ENCODE measurements at places on chromosomes 7 and 10.

- DNase-seq, result no peak
Measured at GRCh38 chr10:4931587-4931986, 31.6 kb upstream of the AKR1C1 start.

- no peak for DNase-seq
Measured at GRCh38 chr7:18027628-18028027, at the start of gene PRPS1L1. TSS of gene PRPS1L1 (minus strand) at chr7:18027846.

DNA sequence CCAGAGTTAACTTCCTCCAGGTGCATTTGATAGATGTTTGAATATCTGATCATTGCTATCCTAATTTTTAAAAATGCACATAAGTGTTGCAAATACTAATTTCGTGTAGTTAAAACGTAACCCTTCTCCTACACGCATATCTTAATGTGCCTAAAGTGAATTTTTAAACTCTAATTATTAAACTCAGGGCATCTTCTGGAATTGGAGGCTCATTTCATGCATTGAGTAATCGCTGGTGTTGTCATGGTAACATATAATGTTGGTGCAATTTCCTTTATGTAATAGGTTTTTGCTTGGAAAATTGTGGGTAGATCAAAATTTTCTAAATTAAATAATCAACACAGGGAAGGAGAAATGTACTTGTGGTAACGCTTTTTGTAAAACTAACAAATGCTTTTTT, 56.2 kb downstream of the ARMC3 start:
- no peak for DNase-seq

DNA sequence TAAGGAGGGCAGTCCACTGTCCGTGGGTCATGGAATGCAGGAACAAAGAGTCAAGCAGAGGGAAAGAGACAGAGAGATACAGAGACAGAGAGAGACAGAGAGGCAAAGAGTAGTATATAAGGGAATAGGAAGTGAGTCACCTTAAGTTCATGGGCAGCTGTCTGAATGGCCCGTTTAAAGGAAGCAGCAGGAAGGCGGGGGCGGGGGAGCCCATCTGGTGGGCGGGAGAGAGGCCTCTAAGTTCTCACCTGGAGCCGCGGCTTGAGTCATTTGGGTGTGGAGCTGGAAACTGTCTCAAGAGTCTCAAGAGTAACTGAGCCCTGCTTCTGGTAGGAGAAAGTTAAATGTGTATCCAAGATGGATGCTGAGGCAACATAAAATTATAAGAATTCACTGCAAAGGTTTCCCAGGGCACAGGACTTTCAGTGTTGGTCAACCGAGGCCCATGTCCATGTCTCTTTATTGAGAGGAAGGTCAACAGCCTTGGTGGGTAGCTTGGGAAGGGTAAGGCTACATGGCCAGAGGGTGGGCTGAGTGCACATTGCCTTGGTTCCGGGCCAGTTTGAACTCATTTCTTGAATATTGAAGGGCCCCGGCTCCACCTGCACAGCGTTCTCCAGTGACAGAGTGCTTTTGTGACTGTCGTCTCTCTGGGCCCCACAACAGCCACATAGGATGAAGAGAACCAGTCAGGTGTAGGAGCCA, 85.5 kb upstream of the CACUL1 start:
- DNase-seq, result no peak

GRCh38 chr10:24897326-24897926, 55.0 kb downstream of the PRTFDC1 start:
- peak; percentile 30 for DNase-seq

DNA sequence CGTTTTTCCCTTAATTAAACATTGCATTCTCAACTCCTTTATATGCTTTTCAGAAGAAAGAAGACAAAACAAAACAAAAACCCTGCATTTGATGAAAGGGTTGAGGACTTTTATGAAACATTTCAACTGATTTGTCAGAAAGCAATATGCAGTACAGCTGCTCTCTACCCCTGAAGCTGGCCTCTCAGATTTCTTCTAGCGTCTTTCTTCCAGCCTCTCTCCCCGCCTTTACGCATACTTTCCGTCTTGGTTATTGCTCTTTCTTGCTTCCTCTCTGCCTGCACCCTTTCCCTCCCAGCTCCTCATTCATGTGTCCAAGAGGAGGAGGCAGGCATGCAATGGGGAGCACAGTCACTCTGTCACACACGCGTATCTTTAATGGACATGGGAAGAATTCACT, 91.0 kb upstream of the COL1A2 start:
- peak; percentile 72 for DNase-seq

GRCh38 chr7:142894985-142895593, 9.5 kb upstream of the TRPV6 start:
- no peak for DNase-seq

- DNase-seq, result no peak
Measured at GRCh38 chr10:34697351-34698247, 117.5 kb downstream of the PARD3 start.

GRCh38 chr7:64884085-64884912, 18.8 kb upstream of the ZNF273 start:
- DNase-seq, result no peak

GRCh38 chr7:127654404-127655394, 2.7 kb downstream of the SND1 start:
- peak; percentile 16 for DNase-seq

- no peak for DNase-seq
Measured at GRCh38 chr7:36958111-36958733, 233.9 kb upstream of the AOAH start.

DNA sequence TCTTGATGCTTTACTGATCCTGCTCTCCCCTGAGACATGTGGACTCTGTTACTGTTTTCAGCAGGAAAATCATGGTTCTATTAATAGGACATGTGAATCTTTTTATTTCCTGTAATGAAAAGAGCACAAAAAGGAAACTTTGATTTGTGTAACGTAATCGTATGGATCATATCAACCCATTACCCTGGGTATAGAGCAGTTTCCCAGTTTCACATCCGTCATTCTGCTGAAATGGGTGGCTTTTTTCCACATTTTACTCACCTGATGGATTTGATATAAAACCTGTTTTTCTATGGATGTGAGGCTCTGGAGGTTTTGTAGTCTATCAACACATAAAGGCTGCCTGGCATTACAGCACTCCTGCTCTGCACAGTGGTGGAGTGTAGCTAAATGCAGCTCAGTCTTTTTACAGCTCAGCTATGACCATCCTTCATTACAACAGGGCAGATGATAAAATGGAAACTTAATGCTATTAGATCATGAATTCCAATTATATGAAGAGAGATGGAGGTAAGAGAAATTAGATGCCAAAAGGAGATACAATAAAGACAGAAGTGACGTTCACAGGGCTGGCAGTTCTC, 486.3 kb upstream of the C7orf33 start:
- no peak for DNase-seq

- DNase-seq, result no peak
Measured at GRCh38 chr10:110514848-110515247, 17.1 kb downstream of the DUSP5 start.

DNA sequence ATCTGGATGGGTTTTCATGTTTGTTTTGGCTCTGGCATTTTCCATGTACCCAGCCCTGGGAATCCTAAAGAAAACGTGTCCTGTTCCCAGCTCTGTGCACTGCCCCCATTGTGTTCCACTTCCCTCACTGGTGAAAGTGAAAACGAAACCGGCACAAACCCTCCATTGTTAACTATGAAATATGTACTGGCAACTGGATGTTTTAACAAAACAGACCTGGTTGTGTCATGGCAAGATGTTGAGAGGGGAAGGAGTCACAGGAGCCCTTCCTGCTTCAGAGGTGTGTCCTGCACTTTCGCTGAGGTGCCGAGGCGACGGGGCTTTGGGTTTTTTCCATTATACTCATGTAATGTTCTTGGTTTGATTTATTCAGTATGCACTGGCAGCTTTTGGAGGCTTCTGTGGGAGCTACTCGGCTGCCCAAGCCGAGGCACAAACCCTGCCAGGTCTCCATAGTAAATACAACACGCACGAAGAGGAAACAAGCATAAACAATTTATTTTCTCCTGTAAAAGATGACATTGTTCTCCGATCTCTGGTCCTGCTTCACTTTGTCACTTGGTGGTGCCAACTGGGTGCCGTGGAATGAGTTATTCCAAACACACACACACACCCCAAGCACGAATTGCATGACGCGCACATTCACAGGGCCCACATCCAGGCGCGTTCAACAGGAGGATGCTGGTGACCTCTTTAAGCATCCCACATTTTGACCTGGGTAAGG, 118.2 kb downstream of the CDK6 start:
- DNase-seq, result peak; percentile 39

GRCh38 chr10:3533296-3533695, 251.7 kb downstream of the KLF6 start:
- no peak for DNase-seq

GRCh38 chr10:103912759-103913158, 5.2 kb downstream of the STN1 start:
- no peak for DNase-seq

GRCh38 chr10:93548376-93549071, 17.9 kb upstream of the FFAR4 start:
- DNase-seq, result no peak

- DNase-seq, result no peak
Measured at GRCh38 chr10:61332581-61332980, 120.6 kb downstream of the TMEM26 start.

DNA sequence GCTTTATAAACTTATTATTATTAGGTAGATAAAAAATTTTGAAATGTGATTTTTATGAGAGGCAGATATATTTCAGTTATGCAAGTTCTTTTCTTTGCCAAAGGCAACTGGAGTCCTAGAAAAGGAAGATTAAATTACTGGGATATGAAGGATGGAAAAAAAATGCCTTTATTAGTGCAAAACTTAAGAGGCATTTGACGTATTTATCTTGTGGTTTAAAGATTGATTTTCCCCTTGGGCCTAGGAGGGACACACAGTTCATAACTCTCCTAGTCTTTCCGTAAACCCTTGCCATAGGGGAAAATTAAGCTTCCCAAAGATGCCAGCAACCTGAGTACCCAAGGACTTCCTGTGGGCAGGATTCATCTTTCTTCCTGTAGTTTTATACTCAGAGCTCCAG, 3.1 kb upstream of the STEAP4 start:
- no peak for DNase-seq

DNA sequence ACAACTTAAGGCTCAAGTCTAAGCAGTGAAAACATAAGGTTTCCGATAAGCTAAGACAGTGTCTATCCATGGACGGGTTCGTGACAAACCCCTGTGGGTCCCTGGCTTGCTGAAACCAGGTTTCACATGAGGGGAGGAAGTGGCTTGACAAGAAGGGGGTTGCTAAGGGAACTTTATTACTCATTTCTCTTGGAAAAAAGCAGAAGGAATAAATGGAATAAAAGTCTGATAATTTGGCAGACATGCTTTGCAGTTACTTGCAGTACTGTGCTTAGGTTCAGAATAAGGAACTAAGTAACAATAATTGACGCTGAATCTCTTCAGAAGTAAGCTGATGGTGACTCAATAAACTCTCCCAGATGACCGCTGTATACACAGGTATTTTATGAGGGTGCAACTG, 34.7 kb downstream of the RBM17 start:
- DNase-seq, result no peak

DNA sequence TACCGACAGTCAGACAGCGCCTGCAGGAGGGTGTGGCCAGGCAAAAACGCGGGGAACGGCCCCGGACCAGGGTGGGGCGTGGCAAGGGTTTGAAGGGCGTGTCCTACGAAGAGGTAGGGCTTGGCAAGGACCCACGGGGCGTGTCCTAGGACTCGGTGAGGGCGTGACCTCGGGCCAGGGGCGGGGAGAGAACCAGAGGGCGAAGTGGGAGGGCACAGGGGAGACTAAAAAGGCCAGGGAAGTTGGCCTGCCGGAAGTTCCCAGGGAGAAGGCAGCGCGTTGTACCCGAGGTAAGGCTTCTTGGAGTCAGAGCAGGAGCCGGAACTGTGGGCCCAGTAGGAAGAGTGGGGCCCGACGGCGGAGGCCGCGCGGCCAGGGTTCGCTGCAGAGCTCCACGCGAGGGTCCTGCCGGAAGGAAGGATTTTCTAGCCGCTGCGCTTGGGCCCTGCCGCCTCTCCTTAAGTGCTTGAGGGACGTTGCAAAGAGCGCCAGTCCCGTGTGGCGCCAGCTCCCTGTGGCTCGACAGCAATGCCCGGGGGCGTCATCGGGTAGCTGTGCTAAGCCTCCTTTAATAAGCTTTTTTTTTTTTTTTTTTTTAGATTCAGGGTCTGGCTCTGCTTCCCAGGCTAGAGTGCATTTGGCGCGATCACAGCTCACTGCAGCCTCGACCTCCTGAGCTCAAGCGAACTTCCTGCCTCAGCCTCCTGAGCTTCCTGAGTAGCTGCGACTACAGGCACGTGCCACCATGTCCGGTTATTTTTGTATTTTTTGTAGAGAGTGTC, at the start of gene PTER:
PTER (plus strand) TSS at position 253 of the 782 bp plus-strand sequence. CDS start 47,375 bp downstream, outside the sequence.
- peak; percentile 95 for DNase-seq

GRCh38 chr7:91995391-91996105, 54.9 kb downstream of the AKAP9 start:
- no peak for DNase-seq

GRCh38 chr10:33326933-33327332, 7.5 kb downstream of the NRP1 start:
- no peak for DNase-seq

- DNase-seq, result no peak
Measured at GRCh38 chr10:8874972-8875371, 820.5 kb downstream of the GATA3 start.

- no peak for DNase-seq
Measured at GRCh38 chr10:79060641-79061255, 8.0 kb upstream of the ZMIZ1 start.

DNA sequence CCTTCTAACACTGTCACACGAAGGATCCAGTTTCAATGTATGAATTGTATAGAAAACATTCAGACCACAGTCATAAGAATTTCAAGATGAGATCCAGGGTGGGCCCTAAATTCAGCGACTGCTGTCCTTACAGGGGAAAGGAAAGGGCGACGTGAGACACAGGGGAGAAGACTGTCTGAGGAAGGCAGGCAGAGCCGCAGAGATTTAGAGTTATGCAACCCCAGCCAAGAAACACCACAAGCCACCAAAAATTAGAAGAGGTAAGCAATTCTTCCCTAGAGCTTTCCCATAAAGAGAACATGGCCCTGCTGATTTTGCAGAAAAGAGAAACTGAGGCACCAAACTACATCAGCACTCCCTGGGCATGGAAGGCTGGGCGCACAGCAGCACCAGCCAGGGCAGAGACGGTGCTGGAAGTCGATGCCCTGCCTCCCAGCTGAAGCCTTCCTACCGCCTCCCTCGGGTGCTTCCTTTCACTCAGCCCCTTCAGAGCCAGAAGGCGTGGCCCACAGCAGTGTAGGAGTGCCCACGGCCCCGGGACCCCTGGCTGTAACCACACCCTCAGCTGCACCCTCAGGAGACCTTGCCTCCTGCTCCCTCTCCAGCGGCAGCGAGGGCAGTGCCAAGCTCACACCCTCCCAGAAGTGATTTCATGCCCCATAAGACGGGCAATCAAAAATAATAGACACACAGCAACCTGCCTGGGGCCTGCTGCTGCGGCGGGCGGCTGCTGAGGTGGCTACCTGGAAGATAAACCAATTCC, 81.0 kb upstream of the LRRC4 start:
- DNase-seq, result no peak

- DNase-seq, result no peak
Measured at GRCh38 chr7:20438694-20439376, 108.1 kb downstream of the ITGB8 start.

Data from GM03348 (cell line).